ENCODE measurements at places on chromosomes 5 and 9.
A peak's percentile ranks its signal among the peaks of the same experiment; 100 is the strongest.

DNA sequence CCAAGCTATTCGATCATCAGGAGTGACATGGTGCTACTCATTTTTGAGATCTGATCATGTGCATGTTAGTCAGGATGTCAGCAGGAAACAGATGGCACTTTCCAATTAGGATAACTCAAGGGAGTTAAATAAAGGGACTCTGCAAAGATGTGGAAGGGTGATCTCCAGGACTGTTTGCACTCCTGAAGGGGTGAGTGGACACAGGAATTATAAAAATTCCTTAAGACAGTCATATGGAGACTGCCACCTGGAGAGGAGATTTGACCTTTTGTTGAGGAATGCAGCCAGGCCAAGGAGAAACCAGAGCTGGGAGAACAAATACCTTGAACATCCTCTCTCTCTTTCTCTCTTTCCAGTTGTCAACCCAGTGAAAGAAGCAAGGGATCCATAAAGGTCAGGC lies 189.1 kb downstream of the GABRG2 start:
- no peak for DNase-seq

DNA sequence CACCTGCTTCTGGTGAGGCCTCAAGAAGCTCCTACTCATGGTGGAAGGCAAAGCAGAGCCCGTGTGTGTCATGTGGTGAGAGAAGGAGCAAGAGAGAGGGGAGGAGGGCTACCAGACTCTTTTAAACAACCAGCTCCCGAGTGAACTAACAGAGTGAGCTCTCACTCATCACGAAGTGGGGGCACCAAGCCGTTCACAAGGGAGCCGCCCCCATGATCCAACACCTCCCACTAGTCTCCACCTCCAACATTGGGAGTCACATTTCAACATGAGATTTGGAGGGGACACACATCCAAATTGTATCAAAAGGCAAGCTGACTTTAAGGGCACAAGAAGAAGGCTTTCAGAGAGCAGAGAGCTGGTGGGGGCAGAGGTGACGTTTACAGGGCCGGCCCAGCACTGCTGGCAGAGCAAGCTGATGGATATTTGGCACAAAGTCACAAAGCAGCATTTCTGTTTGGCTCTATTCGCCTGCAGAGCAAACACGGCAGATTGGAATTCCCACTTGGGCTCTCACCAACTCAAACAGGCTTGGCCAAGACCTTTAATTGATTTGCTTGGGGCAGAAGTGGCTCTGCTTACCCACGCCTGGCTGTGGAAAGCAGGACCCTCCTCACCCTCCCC lies 20.0 kb downstream of the PITX1 start:
- DNase-seq: no peak

- DNase-seq: no peak
Measured at GRCh38 chr5:61461417-61461816, 129.4 kb downstream of the ZSWIM6 start.

GRCh38 chr9:96061293-96061987 lies 185.9 kb downstream of the ERCC6L2 start:
- peak; percentile 14 for DNase-seq

- DNase-seq: no peak
Measured at GRCh38 chr9:137870432-137870831, 7.2 kb upstream of the CACNA1B start.

DNA sequence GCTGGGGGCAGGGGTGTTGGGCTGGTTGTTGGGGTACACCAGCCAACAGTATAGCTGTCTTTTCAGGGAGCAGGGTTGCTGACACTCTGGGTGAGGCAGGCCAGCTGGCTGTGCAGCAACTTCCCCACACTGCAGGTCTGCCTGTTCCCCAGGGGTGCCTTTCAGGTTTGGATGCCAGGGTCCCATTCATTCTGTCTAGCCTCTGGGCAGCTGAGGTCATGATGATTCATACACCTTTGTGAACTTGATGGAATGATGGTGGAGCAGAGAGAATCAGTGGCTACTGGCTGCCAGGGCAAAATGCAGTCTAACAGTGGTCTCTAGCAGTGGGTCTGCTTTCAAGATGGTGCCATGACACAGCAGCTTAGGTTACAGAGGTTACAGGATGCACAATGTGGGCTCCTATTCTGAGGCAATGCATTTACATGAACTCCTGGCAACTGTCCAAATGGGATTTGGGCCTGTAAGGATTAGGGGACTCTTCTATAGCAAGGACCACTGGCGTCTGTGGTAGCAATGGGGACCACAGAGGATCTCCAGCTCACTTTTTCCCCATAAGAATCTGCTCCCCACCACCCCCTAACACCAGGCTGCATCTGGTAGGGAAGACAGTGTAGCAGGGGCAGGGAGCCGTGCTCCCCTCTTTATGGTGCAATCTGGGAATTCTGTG lies 103.7 kb downstream of the FEM1C start:
- DNase-seq: no peak
